ENCODE measurements at places on chromosomes 1 and 21.

GRCh38 chr21:43290421-43291346 is 121.9 kb downstream of the CRYAA start:
- no peak for DNase-seq

- DNase-seq, result no peak
Observed at GRCh38 chr1:220787069-220787619, 431 bp downstream of the MTARC1 start.

GRCh38 chr1:6419397-6419803 is 319 bp downstream of the HES2 start:
- no peak for DNase-seq

DNA sequence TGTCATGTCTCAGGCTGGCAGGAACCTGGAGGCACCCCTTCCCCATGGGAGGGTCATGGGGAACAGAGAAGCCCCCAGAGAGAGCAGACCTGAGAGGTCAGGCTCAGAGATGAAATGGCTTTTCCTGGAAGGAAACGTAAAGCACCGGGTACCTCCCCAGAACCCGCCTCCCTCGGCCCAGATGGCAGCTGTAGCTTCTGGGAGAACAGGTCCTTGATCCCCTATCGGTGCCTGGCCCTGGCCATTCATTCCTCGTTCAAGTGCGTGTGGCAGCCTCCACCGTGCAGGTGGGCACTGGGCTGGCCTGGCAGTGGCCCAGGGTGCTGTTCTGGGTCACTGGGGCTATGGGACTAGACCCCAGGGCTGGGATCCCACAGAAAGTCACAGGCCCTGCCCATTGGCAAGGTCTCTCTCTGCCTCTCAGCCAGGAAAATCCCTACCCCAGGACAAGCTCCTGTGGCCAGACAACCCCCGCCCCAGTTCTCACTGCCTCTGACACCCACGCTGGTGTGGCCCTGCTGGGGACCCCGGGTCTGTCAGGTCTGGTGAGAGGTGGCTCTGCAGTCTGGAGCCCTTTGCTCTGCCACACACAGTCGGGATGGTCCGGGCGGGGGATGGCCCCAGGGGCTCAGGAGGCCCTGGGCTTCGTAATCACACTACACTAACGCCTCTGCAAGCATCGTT is 183.2 kb upstream of the VAMP3 start:
- no peak for DNase-seq

DNA sequence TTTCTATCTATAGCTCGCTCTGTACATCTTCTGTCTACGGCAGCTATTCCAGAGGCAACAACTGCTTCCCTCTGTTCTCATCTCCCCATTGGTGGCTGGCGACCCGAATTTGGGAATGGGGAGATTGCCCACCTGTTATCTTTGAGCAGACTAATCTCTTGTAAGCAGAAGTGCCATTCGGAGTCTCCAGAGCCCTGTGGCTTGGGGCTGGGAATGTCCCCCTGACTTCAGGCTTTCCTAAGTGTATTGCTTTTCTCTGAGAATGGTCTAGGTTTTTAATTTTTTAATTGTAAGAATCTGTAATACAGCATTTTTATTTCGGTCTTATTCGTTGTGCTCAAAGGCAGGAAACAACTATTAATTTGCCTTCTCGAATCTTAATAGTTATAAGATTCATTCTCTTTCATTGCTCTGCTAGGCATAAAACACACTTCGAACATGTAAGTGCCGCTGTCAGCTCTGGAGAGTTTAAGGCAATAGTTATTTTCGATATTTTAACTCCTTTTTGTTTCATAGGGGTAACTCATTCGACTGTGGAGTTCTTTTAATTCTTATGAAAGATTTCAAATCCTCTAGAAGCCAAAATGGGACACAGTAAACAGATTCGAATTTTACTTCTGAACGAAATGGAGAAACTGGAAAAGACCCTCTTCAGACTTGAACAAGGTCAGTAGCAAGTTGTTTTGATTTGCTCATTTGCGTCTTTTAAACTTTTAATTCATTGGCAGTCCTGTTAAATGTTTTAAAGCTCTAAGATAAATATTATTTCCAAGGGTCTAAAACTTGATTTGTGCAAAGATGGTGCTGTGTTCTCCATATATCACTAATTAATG is 514 bp downstream of the AGL start:
- DNase-seq, result no peak

GRCh38 chr1:29673228-29673500 is 436.8 kb downstream of the PTPRU start:
- DNase-seq, result no peak

DNA sequence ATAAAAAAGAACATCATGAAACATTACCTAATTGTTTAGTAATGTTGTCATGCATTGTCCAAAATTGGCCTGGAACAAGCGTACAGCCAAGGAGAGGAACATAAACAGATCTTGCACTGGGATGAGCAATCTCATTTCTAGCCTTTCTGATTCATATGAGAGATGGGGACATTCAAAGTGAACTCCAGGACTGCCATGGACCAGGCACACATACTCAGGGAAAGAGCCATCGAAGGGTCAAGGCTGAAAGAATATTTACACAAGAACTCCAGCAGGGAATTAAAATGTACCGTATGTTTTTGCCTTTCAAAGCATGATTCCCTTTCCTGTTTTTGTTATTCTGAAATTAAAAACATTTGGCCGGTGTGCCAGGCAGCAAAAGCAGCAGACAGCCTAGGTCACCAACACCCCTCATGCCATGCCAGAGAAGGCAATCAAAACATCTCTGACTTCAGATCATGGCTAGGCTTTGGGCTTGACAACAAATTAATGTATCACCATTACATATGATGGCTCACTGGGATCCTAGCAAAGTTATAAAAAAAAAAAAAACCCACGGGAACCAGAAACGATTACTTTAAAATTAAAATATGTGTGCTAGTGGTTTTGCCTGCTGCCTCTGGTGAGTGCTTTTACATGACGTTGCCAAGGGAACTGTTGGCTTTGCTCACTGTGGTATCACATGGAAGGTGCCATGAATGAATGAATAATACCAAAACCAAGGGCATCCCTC is 159.8 kb downstream of the TGFBR3 start:
- DNase-seq, result no peak

DNA sequence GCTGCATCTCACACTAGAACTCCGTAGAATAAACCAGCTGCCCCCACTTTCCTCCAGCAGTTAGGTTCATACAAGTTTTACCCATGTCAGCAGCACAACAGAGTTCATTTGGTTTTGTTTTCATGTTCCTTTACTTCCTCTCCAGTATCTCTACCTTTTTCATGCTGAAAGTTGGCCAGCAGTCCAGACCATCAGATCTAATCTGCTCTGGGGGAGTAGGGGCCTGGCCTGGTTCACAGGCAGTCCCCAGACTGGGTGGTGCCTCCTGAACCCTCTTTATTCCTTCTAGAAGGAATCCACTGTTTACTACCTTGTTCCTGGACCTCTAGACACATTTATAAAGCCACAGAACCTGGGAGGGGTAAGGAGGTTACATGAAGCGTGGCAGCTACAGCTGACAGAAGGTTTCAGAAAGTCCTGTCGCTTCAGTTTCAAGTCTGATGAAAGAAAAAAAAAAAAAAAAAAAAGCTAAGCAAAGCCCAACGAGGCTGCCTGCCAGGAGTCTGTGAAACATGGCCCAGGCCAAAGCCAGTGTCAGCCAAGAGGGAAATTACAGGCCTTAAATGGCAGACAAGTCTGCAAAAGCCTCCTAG is 184.6 kb upstream of the JUN start:
- DNase-seq, result no peak

GRCh38 chr1:192512426-192513162 is 63.0 kb upstream of the RGS1 start:
- DNase-seq, result no peak

DNA sequence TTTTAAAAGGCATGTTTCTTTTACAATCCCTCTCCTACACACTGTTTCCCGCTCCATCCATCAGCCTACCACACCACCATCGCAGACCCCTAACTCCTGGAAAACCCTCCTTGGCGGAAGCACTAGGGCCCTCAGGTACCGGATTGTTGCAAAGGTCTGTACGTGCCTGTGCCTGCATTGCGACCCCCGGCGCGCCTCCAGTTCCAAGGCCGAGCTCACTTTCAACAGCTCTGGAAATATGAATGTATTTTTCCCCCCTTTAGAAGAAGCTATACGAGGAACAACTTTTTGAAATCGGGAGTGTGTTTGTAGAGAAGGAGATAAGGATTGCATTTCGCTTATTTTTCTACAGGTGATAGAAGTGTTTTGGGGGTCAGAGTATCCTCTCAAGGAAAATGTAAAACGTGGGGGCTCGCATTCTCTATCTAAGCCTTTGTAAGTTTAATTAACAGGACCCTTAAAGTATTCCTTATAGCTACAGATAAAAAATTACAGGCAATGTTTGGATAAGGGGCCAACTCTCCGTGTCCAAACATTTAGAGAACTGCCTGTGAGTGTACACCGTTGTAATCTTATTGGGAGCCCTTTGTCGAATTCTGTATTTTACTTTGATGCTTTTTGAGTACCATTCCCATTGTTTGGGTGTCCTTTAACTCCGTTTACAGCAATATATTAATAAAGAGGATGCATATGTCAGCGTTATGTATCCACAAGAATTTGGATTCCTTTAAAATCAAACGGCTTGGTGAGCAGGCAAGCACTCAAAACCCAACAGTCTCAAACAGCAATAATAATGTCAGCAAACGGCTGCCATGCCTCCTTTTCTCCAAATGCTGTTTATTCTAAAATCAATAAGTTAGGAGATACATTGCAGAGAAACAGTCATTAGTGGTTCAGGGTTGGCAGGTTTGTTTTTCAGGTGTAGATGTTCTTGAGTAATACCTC is 5.9 kb downstream of the PRRX1 start:
- no peak for DNase-seq

GRCh38 chr1:4309676-4310320 is 344.6 kb upstream of the AJAP1 start:
- DNase-seq, result no peak

GRCh38 chr1:61682891-61683290 is 42.0 kb downstream of the TM2D1 start:
- no peak for DNase-seq

DNA sequence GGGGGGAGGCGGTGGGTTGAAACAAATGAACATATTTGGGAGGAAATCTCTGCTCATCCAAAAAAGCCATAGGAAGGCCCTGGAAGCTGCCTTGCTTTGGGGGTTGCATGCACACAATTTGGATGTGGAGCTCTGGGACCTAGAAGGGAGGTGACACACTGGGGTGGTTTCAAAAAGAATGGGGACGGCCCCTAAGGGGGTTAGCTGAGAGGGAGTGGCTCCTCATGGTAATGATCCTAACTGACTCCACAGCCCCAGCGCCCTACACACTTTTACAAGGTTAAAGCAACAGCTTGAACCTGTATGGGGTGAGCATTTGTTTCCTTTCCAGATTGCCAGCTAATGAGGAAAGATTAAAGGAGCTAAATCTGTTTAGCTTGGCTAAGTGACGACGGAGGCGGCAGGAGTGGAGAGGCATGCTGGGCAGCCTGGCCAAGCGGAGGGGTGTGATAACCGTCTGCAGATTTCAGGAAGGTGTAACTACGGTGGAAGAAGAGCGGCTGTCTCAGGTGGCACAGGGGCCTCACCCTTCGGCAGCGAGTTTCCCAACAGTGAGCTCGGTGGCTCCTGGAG is 107.3 kb downstream of the RNF220 start:
- DNase-seq, result no peak

GRCh38 chr21:43645136-43645891 is 14.0 kb downstream of the HSF2BP start:
- DNase-seq, result no peak

GRCh38 chr21:28099001-28099705 is 893.5 kb downstream of the LTN1 start:
- no peak for DNase-seq

- no peak for DNase-seq
Observed at GRCh38 chr1:8910331-8910730, 31.8 kb upstream of the ENO1 start.

DNA sequence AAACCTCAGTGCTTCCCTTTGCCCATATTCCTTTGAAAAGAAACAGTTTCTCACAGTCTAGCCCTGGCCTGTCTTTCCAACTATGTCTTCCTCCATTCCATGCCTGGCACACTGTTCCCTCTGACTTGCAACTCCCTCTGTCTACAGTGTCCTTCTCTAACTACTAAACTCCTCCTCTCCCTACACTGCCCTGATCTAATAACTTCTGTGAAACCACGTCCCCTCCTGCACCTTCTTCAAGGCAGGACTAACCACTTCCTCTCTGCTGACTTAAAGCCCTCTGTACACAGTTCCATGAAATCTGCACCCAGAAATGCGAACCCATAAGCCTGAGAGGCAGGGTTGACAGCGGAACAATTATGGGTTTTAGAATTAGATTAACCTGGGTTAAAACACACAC is 62.2 kb upstream of the ATP1B1 start:
- DNase-seq, result no peak

- DNase-seq, result no peak
Observed at GRCh38 chr21:42317341-42317741, 2.1 kb upstream of the TFF3 start.

DNA sequence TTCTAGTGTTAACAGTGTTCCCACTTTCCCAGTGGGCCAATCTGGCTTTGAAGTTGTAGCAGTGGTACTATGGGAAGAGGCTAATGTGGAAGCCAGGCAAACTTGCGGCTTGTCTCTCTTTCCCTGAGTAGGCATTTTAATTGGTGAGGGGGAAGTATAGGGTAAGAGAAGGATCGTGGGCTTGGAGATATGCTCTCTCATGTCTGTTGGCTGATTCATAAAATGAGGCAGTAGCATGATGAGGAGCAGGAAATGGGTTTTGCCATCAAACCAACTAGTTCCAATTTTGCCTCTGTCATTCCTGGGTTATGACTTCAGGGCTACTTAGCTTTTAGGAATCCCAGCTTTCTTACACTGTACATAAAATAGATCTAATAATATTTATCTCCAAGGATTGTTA is 12.1 kb downstream of the C8A start:
- DNase-seq, result no peak

DNA sequence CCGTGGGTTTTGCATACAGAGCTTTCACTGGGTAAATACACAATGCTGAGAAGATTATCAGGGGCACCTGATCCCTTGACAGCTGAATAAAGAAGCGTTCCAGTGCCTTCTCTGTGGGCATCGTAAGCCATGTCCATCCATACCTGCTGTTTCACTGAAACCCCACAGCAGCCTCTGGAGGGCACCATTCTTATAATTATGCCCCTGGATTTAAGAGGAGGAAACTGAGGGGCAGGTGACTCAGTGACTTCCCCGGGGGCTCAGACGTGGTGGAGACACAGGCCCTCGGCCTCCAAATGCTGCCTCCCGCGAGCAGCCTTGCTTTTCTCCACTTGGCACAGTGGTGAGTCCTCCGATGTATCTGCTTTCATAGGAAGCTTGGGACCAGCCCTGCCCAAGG is 56.7 kb downstream of the B3GALT5 start:
- DNase-seq, result no peak

GRCh38 chr1:78591971-78592370 is 28.3 kb upstream of the IFI44L start:
- no peak for DNase-seq

Measured in dorsolateral prefrontal cortex (tissue), 122 donors.